Stimulated activated CD8-positive, alpha-beta memory T cell treated with anti-CD3 and anti-CD28 coated beads, Interleukin-4, amount 100 ng/mL, for 4 hours (primary cell): ENCODE measurements at places on chromosomes 13 and 19.

GRCh38 chr13:29925457-29926097 lies 75.2 kb upstream of the UBL3 start:
- no peak for DNase-seq

DNA sequence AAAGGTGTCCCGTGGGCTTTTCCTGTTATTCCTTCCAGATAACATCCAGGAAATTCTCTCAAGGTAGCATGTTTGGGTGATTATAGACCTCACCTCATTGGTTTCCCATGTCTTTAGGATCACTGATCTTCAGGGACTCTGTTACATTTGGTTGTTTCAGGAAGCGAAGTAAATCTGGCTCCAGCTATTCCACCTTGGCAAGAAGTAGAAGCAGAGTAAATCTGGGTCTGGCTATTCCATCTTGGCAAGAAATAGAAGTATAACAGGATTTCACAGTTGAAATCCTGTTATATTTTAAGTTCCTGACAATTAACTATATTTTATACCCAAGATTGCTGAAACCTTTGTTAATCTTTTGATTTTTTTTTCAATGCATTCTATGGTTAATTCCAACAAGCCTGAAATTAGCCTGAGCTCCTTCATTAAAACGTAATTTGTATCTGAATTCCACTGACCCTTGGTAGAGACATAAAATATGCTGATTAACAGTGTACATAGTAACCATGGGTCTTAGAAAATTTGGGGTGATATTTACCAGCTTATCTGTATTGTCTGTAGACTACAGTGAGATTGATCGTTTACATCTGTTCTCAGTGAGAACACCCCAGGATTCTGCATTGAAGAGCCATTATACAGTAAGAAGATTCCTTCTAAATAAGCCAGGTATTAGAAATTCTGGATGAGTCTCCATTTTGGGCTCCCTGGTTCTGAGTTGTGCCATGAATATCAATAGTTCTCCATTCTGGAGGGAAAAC lies 267.6 kb upstream of the SLITRK6 start:
- DNase-seq, result no peak

- no peak for DNase-seq
These were observed at the start of gene MADCAM1 for GRCh38 chr19:496112-496665. MADCAM1 (plus strand) TSS chr19:496486; CDS start chr19:496500, 14 bp downstream.

GRCh38 chr19:35167251-35168119 lies 12.9 kb downstream of the FXYD5 start:
- no peak for DNase-seq

GRCh38 chr19:18477042-18477779 lies 39.3 kb upstream of the ISYNA1 start:
- no peak for DNase-seq

- no peak for DNase-seq
These were observed 1.8 kb downstream of the SHKBP1 start for GRCh38 chr19:40578442-40578908.
